ENCODE measurements at places on chromosomes 5 and 9.

- no peak for DNase-seq
These were observed 16.7 kb downstream of the GDA start for GRCh38 chr9:72165821-72166547.

DNA sequence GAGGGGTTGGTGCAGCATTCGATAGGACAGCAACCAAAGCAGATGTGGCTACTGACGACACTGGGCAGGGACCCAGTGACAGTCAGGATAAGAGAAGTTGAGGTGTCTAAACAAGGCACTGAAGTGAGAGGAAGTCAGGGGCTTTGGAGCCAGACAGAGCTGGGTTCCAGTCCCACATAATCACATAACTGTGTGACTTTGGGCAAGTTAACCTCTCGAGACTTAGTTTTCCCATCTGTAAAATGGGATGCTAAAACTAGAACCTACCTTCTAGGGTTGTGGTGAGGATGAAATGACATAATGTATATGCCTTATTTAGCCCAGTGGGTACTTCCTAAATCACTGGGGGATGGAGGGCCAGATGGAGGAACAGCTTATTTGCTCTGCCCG, 3.1 kb downstream of the ANGPTL2 start:
- no peak for DNase-seq

GRCh38 chr9:137514691-137515337, 35.4 kb downstream of the PNPLA7 start:
- no peak for DNase-seq

GRCh38 chr9:27033815-27034403, 28.4 kb upstream of the LRRC19 start:
- DNase-seq, result peak; percentile 52

DNA sequence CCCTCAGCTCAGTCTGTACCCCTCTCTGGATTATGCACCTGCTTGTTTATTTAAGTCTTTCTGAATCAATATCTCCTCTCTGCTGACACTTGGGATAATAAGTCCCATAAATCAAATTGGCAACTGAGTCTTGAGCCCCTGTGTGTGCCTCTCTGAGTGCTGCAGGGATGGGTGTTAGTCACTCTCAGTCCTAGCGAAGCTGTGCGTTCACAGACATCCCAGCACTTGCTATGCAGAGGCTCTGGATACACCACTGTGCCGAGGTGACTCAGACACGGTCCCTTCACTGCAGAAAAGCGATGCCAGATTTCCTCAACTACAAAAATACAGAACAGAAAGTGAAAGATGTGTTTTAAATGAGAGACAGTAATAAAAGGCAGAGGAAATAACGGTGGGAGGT, 4.1 kb upstream of the KCNMB1 start:
- no peak for DNase-seq

DNA sequence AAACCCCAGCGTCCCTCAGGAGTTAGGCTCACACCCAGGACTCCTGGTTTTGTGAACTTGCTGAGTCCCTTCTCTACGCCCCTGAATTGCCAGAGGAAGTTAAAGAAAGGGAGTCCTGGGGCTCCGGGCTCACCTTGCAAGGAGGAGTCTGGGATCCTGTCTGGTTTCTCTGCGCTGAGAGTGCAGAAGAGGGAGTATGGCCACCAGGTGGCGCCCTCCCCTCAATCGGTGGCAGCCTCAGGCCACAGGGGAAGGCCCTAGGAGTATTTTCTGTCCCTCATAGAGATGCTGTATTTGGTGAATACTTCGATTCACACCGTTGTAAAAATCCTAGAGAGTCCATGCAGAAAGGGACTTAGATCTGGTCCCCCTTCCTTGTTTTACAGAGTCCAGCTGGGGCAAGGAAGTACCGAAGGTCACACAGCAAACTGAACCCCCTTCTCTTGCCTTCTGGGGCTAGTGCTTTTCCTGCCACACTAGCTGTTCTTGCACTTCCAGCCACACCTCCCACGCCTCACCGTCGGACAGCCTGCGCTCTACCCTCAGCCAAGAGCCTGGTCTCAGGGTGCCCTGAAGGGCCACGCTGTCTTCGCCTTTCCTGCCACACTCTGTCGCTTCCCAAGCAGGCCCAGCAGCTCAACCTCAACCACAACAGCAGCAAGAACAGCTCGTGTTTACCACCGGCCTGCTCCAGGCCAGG, 10.2 kb downstream of the HAND1 start:
- peak; percentile 42 for DNase-seq

GRCh38 chr9:137459152-137459600, at the start of gene NSMF:
Gene NSMF (minus strand): TSS chr9:137459334. CDS start chr9:137459102, 232 bp downstream.
- DNase-seq, result peak; percentile 93

GRCh38 chr5:78689540-78690252, 41.1 kb upstream of the LHFPL2 start:
- DNase-seq, result no peak

Data from uterus (tissue), 4 donors.